ENCODE measurements at places on chromosomes 4 and X.

- DNase-seq, result no peak
Observed at GRCh38 chrX:95703696-95704095, 980.9 kb upstream of the DIAPH2 start.

DNA sequence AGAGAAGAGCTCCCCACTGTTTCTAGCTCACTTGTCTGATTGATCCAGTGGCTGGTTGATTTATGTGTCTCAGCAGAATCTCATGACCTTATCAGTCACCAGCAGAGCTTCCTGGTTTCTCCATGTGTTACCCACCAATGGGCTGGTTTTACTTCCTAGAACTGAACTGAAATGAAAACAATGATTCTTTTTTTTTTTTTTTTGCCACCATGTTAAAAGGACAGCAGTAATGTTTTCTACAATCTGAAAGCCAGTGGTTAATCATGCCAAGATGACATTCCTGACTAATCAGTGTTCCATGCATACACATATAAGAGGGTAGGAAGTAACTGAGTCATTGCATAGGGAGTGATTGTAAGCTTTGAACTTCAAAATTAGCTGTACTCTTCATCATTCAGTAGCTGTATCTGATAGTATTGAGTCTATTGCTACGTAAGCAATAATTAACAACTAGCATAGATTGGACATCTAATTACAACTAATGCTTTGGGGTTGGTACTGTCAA, 67.7 kb downstream of the SLC4A4 start:
- DNase-seq, result no peak

DNA sequence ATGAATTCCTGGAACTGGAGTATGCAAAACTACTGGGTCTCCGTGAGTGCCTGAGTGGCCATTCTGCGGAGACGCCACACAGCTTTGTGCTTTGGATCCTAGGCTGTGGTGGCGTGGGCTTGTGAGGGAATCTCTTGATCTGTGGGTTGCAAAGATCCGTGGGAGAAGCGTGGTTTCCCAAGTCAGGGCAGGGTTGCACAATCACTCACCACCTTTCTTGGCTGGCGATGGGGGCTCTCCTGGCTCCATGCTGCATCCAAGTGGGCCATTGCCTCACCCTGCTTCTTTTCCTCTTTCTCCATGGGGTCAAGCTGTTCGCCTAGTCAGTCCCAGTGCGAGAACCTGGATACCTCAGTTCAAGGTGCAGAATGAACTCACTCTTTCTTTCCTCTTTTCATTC, 62.5 kb downstream of the SLAIN2 start:
- DNase-seq, result no peak

- no peak for DNase-seq
Observed at GRCh38 chr4:18127030-18127429, 105.5 kb upstream of the LCORL start.

- DNase-seq, result no peak
Observed at GRCh38 chr4:54784161-54784671, 126.5 kb downstream of the KIT start.

GRCh38 chr4:94468093-94468769, 16.5 kb downstream of the PDLIM5 start:
- DNase-seq, result no peak

- peak; percentile 52 for DNase-seq
Observed at GRCh38 chrX:57286507-57287251, at the start of gene FAAH2. FAAH2 (plus strand) TSS chrX:57286706; CDS start chrX:57286826, 120 bp downstream.

GRCh38 chrX:150848914-150849365, 49.5 kb downstream of the CD99L2 start:
- DNase-seq, result no peak

- DNase-seq, result no peak
Observed at GRCh38 chr4:140702096-140702757, 54.0 kb downstream of the TBC1D9 start.

DNA sequence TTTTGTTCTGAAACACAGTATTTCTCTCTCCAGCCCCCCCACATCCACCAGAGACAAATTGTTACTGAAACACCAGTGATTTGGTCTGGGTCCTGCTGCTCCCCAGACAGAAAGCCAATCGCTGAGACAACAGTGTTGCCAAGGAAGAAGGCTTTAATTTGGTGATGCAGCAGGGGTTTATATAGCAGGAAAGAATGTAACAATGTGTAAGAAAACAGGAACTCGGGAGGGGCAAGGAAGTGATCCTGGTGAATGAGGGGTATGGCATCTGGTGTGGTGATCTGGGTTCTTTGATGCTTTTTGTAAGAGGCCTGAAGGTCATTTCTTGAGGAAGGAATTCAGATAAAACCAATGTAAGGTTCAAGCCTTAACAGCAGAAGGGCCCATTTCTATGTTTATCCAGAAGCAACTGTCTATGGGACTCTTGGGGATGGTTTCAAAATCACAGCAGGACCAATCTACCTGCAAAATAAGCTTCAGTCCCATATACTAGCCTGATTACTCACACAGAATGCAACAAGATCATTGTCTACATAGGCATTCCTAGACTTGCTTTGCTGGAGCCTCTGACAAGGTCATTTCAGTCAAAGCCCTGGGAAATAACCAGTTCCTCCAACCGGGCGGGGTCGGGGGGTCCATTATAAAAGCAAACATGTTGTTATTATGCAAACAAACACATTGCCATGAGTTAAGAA, 445.2 kb upstream of the ZFP42 start:
- no peak for DNase-seq
